ENCODE measurements at places on chromosomes 13 and 19.

DNA sequence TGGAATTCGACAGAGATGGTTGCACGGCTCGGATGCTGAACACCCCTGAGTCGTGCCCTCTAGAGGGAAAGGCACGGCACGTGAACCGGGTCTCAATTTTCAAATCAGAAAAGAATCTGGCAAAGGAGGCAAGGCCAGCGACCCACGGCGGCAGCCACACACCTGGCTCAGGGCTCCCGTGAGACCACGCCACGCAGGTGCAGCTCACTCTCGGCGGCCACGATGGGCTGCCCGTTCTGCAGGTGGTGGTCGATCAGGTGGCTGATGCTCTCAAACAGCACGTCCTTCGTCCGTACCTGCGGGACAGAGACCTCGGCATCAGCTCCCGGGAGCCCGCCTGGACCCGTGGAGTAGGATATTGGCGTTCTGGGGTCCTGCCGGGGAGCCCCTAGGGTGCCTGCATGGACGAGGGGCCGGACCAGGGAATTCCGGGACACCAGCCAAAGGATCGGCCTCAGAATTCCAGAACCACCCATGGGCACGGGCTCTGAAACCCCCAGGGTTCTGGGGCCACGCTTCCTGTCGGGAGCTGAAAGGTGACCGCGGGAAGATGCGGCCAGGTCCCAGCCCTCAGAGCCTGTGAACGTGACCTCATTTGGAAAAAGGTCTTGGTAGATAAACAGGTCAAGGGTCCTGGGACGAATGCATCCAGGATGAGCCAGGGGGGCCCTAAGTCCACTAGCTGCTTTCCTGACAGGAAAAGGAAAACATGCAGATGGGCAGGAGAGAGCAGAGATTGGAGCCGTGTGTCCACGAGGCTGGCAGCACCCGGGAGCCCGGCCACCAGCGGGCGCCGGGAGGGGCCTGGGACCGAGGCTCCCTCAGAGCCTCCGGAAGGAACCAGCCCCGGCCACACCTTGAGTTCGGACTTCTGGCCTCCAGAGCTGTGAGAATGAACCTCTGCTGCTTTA lies 10.1 kb upstream of the C2CD4C start:
- DNase-seq, result no peak

GRCh38 chr19:41691268-41691970 lies 3.3 kb upstream of the CEACAM7 start:
- peak; percentile 11 for DNase-seq

- DNase-seq, result peak; percentile 63
Observed at GRCh38 chr19:46428239-46429135, at the start of gene PNMA8C. Gene PNMA8C (minus strand): TSS chr19:46428936. CDS start chr19:46428359, 577 bp downstream.

GRCh38 chr13:49532593-49532992 lies 36.8 kb downstream of the PHF11 start:
- DNase-seq, result no peak

GRCh38 chr13:44048326-44048725 lies 168.6 kb downstream of the LACC1 start:
- DNase-seq, result peak; percentile 10

GRCh38 chr13:36675213-36675536 lies 1.4 kb downstream of the SERTM1 start:
- DNase-seq, result no peak

- DNase-seq, result no peak
Observed at GRCh38 chr19:45191375-45191774, 12.8 kb downstream of the BLOC1S3 start.

- no peak for DNase-seq
Observed at GRCh38 chr13:43981091-43981490, 101.4 kb downstream of the LACC1 start.

DNA sequence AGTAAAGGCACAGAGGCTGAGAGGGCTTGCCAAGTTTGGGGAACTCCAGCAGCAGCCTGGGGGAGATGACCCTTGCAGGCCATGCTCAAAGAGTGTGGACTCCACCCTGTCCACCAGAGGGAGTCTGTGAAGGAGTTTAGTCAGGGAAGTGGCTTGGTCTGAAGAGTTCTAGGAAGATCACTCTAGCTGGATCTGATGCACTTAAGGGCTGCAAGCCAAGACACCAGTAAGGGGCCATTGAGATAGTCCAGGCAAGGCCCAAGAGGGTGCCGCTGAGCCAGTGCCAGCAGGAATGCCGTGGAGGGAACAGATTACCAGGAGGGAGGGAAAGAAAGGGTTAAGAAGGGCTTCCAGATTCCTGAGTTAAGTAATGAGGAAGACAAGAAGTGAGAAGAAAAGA lies 68.7 kb downstream of the ZAR1L start:
- peak; percentile 86 for DNase-seq

DNA sequence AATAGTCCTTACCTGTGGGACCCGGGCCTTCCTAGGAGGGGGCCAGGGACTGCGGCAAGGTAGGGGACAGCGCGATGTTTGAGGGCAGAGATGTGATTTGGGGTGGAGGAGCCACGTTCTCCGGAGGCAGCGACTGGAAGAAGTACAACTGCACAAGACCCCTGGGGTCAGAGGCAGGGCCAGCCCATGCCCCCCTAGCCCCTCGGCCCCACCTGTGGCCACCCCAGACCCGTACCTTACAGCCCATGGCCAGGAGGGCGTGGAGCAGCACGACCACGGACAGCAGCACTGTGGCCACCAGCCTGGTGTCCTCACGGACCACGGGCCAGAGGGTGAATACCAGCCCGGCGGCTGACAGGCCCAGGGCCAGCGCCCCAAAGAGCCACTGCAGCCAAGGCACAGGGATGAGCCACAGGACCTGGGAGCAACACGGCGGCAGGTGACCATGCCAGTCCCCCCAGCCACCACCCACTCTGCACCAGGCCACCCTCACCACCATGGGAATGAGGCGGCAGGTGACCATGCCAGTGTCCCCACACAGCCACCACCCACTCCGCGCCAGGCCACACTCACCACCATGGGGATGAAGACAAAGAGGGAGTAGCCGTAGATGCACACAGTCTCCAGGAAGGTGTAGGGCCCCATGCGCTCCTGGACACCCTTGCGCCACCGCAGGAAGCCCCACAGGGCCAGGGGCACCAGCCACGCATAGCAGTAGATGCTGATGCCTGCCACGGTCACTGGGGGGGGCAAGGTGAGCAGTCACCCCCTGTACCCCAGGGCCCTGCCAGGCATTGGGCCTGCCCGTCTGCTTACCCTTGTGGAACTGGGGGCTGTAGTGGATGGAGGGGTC lies 5.0 kb downstream of the YIPF2 start:
- no peak for DNase-seq

DNA sequence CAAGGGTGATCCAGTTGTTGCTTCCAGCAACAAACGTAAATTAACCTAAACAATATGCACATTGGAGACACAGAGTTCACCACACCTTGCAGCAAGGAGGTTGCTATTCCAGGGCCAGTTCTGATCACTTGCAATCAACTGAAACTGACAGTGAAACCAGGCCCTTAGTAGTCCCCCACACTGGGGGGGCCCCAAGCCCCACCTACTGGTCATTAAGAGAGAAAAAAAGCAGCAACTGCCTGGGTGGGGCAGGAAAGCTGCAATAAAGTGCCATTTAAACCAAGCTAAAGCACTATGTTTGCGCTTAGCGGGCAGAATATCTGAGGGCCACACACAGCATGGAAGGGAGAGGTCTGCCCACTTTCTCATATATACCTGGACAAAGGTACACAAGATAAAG lies 51.5 kb downstream of the ATP7B start:
- no peak for DNase-seq

GRCh38 chr13:23988546-23989122 lies 91.3 kb upstream of the C1QTNF9B start:
- no peak for DNase-seq

DNA sequence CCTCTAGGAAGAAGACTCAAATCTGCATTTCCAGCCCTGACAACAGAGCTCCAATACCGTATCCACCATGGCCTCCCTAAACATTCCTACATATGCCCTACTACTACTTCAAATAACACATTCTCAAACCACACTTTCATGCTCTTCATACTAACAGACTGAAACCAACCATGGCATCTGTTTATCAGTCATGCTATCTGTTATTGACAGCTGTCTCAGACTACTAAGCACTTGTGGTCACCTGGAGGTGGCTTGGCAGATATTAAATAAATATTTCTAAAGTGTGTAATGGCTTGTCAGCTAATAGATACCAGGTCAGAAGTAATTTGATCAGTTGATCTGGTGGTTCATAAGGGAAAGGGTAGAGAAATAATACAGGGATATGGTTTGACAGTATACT lies 489.1 kb downstream of the DIAPH3 start:
- no peak for DNase-seq

DNA sequence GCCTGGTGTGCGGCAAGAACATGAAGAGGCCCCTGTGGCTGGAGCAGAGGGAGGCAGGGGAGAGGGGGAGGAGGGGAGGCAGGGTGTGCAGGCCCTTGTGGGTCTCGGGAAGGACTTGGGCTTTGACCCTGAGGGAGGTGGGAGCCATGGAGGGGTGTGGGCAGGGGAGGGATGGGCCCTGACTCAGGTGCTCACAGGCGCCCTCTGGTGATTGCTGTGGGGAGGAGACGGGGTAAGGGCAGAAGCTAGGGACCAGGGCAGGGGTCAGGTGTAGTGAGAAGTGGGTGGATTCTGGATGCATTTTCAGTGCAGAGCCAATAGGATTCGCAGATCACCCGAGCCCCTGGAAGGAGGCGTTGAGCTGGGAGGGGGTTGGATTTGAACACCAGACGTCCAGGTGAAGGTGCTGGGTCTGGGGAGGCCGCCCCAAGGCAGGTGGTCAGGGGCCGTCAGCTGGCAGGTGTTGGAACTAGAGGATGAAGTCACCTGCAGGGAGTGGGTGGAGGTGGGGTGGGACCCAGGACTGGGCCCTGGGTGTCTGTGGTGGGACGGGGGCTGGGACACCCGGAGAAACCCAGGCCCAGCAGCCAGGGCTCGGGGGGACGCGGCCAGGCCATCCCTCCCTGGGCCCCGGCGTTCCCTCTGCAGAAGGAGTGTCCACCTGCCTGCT lies 185.4 kb downstream of the KDM4B start:
- peak; percentile 22 for DNase-seq

- peak; percentile 29 for DNase-seq
Observed at GRCh38 chr13:41267106-41267505, 3.7 kb upstream of the MTRF1 start.

- DNase-seq, result peak; percentile 93
Observed at GRCh38 chr13:77026861-77027621, at the start of gene FBXL3. Gene FBXL3 (minus strand): TSS chr13:77027159. CDS start chr13:77021860, 5,299 bp downstream.

- peak; percentile 80 for DNase-seq
Observed at GRCh38 chr13:28707629-28708427, 10.9 kb downstream of the SLC46A3 start.

GRCh38 chr13:73997964-73998363 lies 136.2 kb downstream of the KLF12 start:
- DNase-seq, result no peak

GRCh38 chr13:77861741-77862140 lies 56.9 kb downstream of the EDNRB start:
- DNase-seq, result no peak

- no peak for DNase-seq
Observed at GRCh38 chr19:35013820-35014754, 14.0 kb downstream of the GRAMD1A start.

DNA sequence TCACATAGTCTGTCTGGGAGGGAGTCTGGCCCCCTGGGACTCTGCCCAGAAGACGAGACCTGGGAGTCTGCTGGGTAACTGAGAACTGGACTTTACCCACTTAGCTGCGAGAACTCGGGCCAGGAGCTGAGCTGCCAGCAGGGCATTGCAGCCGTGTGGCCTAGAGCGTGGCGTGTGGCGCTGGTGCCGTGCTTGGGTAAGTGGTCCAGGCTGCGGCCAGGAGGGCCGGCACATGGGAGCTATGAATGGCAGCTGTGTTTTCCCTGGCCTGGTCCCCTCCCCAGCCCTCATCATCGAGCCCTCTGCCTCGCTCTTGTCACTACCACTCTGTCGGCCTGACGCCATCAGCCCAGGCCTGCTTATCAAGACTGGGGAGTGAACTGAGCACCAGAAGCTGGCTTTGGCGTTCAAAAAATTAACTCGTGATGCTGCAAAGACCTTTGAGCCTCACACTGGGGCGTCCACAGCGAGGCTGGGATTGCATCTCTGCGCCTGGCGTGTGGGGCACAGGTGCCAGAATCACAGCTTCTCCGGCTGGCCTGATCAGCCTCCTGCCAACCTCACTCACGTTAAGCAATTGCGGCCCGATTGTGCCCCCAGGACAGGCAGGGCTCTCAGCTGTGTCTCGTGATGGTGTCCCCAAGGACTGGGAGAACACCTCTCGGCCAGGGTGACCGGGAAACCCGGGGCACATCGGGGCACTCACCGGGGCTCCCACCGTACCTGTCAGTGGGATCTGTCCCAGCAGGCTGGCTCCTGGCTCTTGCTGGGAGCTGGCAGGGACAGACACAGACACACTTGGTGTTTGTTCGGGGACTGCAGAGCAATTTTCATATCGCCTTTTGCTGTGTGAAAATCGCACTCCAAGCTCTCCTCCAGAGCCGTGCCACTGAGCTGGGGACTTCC lies 85.9 kb downstream of the KDM4B start:
- DNase-seq, result no peak

DNA sequence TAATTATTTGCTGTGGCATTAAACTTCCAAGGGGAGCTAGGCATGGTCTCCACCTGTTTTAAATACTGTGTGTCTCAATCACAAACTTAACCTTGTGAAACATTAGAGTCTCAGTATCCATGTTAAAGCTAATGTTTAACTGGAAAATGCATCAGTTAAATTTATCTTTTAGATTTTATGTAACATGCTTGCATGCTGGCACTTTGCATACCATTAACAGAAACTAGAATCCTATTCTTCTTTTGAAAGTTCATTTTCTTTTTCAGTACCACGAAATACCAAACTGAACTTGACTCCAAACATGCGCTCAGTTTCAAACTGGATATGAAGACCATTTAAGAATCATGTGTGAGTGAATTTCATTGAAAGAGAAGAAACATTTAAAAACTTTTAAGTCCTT lies 328.9 kb upstream of the SLC10A2 start:
- no peak for DNase-seq

DNA sequence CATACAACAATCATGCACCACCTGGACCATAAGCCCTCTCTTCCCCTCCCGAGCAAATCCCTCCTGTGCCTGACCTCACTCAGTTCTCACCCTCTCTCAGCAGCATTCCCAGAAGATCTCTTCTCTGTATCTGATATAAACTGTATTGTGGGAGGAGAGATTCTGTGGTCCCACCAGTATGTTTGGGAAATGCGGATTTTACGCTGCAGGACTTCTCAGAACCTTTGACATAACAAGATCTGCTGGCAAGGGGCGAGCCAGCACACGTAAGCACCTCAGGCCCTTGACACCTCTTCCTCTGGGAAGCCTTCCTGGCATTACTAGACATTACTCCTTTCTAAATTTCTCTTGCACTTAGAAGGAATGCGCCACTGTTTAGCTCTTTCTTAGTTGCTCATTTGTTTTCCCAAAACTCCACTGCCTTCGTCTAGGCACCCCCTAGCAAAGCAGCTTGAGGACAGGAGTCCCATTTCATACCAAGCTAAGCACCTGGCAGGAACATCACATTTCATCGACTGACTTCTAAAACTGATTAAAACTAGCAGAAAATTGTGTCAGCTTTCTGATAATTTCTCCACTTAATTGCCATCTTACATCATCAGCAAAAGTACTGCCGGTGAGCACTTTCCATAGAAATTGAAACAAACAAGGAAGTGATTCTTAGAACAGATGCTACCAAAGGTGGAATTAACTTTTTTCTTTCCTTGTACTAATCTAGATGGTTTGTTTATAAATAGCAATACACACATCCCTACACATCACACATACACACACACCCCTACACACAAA lies 63.2 kb downstream of the CCDC70 start:
- no peak for DNase-seq

- peak; percentile 90 for DNase-seq
Observed at GRCh38 chr19:57830071-57830602, at the start of gene ZNF587B. Gene ZNF587B (plus strand): TSS chr19:57830299. CDS start chr19:57830529, 230 bp downstream.

GRCh38 chr19:13885826-13886365 lies 9.0 kb downstream of the NANOS3 start:
- DNase-seq, result no peak
